ENCODE measurements at places on chromosomes 3 and 15.

DNA sequence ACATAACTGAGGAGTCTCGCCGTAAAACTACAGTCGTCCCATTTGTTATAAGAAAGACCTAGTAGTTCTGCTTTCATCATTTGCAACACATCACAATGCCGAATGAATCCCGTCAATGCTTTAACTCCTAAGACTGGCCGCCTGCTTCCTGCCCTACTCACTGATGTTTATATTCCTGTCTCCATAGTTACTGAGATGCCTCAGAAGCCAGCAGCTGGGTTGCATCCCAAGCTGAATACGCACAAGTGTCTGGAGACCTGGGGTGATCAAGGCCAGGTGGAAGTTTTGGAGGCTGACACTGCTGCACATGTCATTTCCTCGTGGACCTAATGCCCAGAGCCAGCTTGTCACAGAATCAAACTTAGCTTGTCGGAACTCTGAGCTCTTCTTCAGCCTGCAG is 95.2 kb upstream of the UBE2E1 start:
- DNase-seq, result no peak

DNA sequence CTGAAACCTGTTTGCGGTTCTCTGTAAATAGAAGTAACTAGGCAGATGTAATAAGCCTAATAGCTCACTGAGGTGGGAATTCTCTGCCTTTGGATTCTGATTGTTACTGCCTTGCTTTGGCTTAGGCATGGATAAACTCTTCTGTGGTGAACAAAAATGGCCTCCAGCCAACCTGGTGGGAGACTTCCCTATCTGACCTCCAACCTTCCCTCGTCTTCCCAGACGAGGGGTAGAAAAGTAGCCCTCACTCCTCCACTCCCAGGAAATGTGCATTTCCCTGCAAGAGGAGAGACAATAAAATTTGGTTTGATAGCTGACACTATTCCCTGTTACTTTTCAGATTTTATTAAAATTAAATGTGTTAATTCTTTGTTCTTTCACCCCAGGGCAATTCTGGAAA is 606 bp upstream of the CD96 start:
- DNase-seq, result no peak

GRCh38 chr3:80060664-80061063 is 292.9 kb upstream of the ROBO1 start:
- no peak for DNase-seq

GRCh38 chr15:68515371-68516095 is 63.3 kb upstream of the CORO2B start:
- no peak for DNase-seq

GRCh38 chr3:89808680-89809197 is 701.3 kb downstream of the EPHA3 start:
- DNase-seq, result no peak

DNA sequence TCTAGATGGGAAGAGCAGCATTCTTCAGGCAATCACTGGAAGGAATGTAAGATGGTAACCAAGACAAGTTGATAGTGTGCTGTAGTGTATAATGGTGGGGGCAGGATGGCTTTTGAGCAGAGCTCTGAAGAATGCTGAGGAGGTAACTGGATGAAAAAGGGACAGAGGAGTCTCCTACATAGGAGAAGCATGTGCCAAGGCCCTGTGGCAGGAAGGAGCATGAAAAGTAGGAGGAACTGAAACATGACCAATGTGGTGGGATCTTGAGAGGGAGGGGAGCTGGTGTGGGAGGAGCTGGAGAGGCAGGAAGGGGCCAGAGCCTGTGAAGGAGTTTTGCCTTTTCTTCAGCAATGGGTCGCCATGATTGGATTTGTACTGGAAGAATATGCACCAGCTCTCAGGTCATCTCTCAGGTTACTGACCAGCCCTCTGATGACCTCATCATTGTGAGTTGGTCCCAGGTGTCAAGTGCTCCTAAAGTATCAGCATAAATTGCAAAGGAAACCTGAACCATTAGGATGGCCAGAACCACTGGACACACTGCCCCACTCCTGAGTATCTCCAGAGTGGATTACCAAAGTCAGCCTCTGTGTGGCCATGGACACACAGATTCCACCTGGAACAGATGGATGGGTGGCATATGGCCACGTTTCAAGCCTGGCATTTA is 38.6 kb downstream of the FSD2 start:
- DNase-seq, result no peak

GRCh38 chr15:84703808-84704207 is 12.1 kb downstream of the SEC11A start:
- DNase-seq, result no peak

DNA sequence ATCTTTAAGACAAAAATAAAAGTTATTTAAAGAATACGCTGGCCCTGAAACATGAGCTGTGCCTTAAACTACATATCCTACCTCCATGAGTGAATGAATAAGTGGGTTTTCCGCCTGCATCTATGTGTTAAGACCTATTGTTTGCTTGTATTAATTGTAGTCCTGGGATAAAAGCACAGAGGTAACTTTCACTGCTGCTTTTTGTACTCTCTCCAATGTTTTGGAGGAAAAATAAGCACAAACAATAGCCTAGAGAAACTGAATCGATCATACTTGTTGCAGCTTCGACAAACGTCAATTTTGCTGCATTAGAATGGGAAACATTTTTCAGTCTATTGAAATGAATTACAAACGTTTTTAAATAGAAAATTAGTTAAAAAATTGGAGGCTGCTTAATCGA is 1.3 kb upstream of the CTNNB1 start:
- no peak for DNase-seq

DNA sequence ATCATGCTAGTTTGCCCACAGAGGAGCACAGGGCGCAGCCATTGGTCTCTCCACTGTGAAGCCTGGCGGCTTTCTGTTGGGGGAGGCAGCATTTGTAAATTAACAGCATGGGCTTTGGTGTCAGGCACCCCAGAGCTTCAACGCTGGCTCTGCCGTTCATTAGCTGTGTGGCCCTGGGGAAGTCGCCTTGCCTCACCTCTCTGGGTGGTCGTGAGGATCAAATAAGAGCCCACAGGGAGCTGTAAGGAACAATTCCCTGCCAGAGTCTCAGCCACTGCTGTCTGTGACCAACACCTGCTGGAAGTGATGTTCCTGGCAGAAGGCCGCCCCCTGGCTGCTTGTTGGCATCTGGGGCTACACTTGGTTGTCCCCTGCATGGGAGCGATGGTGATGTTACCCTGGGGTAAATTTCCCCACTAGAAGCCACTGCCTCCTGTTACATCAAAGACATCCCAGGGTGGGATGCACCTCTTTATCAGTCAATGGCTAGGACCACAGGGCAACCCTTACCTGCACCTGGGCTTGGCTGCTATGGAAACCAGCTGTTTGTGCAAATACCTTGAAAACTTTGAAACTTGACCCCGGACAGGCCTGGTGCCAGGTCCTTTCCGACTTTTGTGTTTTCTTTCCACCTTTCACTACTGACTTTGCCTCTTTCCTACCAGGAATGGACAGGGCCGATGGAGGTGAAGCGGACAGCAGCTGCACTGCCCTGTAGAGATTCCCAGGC is 36.9 kb downstream of the DNASE1L3 start:
- DNase-seq, result no peak

Data from GM18507 (cell line).